ENCODE measurements at places on chromosomes 7 and 10.

DNA sequence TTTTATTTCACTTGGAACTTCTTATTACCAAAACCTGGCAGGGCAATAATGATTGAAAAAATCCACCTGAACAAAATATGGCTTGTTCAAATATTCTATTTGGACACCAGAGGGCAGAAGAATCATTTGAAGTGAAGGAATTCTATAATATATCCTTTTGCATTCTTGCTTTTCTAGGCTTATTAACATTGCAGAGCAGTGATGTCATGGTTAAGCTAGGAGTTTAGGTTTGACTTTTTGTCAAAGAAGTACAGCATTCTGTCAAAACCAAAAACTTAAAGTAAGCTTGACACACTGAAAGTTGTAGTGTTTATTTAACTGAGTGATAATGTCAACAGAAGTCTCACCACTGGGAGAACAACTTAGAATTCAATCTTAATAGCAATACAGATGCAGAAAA lies 156.0 kb downstream of the SEMA3D start:
- no peak for DNase-seq

GRCh38 chr10:11715815-11716494 lies 26.2 kb upstream of the ECHDC3 start:
- no peak for DNase-seq

- no peak for DNase-seq
These were observed 169.2 kb upstream of the AHR start for GRCh38 chr7:17129218-17129617.

DNA sequence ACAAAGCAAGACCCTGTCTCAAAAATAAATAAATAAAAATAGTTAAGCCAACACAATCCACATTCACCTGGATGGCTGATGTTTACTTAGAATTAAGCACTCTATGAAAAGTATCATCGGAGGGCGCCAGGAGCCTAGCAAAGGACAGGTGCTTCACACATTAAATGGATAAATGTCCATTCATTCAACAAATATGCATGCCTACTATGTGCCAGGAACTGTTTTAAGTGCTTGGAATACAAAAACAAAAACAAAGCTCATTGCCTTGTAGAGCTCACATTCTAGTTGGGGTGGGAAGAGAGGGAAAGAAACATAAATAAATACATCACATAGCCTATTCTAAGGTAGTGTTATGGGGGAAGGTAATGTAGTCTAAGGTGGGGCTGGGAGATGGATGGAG lies 4.1 kb downstream of the BAIAP2L1 start:
- DNase-seq = no peak

DNA sequence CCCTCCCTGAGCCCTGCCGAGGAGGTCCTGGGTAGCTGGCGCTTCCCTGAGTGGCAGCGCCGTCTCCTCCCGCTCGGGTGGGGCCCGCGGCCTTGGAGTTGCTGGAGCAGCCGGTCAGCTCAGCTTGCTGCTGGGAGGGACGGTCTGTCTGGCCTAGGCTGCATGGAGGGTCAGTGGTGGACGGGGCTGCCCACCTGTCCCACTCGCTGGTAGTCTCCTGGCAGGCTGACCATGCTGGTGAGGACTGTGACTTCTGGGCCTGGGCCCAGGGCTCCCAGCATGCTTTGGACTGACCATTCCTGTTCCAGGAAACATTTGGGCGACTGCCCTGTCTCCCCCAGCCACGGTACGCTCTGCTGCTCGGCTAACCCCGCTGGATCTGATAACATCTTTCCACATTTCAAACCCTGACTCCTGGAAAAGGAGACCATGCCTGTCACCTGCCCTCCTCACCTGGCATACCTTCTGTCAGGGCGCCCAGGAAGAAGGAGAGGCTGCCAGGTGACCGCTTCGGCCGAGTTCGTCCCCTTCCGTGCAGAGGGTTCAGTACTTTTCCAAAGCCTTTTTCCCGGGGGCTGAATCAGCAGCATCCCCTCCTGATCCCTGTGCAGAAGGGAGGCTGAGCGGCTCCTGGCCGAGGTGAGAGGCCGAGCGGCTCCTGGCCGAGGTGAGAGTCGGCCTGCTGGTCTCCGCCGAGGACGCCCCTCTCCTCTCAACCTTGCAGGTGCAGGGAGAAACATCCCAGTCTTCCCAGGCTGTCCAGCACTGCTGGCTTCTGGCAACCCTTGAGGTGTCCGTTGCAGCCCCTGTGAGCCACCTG lies 43.4 kb downstream of the FAM20C start:
- no peak for DNase-seq

- no peak for DNase-seq
These were observed 18.4 kb downstream of the GIMAP5 start for GRCh38 chr7:150755473-150756099.

GRCh38 chr10:116111483-116112095 lies 161.4 kb downstream of the GFRA1 start:
- no peak for DNase-seq

DNA sequence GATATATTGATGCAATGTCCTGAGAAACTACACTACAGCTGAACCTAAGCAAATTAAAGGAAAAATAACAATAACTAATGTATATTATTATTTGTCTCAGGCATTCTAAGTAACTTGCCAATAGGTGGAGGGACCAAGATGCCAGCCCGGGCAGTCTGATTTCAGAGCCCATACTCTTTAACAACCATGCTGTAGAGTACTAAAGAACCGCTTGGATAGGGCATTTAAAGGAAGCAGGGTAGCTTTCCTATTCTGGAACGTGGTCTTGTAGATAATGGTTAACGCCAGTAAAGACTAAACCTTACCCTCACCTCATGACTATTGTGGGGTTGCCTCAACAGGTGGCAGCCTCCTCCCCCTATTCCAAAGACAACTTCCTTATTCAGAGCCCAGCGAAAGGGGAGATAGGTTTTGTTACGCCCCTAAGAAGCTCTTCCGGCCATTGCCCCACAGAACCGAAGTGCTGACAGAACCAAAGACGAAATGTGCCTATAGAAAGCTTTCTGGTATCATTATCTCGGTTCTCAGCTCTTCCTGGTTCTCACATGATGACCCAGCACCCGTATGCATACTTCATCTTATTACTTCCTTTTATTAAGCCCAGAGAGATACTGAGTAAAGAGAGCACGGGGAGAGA lies 707 bp upstream of the C1GALT1 start:
- no peak for DNase-seq

- DNase-seq = no peak
These were observed 135.5 kb upstream of the GLI3 start for GRCh38 chr7:42372479-42372878.

DNA sequence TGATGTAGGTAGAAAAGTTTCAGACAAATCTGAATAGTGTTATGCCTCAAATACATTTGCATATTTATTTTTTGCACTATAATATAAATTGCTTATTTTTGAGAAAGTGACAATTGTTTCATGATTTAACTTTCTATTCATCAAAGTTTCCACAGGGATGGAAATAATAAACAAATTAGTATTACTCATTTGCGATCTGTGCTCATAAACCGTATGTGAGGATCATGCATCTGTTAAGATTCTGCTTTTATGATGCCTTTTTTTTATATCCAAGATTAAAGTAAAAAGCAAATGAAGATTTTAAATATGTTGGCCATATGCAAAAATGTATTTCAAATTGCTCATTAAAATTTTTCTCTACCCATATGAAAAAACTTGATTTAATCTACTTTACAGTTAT lies 45.2 kb upstream of the CAV2 start:
- no peak for DNase-seq
